ENCODE measurements at places on chromosomes 11 and 22.

DNA sequence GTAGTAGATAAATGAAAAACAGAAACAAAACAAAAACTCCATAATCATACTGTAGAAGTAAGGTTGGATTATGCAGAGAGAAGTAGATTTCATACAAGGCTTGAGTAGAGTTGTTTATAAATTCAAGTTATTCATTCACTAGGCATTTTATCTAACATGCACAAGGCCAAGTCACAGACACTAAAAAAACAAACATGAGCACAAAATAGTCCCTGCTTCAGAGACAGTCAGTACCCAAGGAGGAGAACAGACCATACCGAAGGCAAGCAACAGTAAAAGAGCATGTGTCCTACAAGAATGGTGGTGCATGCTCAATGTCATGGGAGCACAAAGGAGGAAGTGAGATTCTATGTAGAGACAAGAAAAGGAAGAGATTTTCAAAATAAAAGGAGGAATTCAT lies 796.5 kb upstream of the LRRC4C start:
- DNase-seq, result no peak

DNA sequence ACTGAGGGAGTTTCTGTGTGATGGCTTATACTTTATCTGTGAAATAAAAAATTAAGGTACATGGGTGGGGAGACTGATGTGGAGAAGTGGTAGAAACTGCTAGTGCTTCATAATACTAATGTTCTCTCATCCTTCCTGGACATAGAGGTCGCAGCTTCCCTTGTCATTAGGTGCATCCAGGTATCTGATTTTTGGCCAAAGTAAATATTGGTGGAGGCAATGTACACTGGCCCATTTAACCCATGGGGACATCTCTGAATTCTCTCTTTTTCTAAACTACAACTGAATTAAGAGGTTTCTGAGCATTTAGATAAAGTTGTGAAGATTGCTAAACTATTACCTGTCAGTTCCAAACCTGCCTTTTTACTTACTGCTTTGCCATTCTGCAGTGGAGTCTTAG lies 140.9 kb upstream of the CHORDC1 start:
- DNase-seq, result no peak

DNA sequence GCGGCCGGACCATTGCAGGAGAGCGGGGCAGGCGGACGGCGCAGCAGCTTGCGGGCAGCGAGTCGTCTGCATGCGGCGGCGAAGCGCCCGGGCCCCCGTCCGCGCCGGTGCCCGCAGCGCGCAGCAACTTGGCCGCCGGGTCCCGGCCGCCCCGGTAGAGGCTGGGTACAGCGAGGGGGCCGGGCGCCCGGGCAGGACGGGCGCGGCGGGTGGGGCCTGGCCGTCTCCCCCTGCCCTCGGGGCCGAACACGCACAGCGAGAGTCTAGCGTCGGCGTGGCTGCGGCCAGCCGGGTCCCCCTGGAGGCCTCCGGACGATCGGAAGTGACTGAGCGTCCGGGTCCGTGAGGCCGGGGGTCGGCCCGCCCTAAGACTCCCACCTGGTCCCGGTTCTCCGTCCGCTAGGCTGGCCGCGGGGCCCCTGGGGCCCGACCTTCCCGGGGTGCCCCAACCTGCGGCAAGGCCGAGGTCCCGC lies 775 bp upstream of the TRABD start:
- DNase-seq, result no peak

DNA sequence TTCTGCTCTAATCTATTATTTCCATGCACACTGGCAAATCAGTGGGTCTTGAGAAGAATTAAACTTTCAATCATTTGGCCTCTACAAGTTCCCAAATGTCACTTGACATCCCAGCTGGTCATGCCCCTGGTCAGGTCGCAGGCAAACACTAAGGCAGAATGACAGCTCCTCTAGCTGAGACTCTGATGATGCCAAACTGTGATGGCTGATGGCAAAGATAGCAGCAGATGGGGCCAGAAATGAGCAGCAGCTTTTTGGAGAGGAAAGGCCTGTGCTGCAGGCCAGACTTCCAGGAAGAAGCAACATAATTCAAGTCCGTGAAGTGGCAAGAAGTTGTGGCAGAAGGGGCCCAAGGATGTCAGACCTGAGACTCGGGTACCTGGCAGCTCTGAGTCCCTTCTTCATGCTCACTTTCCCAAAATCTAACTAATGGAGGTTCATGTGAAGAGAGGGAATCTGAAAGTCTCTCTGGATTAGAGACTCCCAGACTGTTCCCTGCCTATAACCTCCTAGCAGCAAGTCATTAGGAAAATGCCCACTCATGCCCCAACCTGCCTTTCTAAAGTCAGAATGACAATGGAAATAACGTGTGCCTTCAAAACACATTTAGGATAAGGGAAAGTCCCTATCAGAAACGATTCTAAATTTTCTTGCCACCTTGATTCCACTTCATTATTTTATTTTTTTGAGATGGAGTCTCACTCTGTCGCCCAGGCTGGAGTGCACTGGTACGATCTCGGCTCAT lies 9.4 kb upstream of the PMM1 start:
- no peak for DNase-seq

GRCh38 chr22:37627545-37627944 lies 11.9 kb upstream of the SH3BP1 start:
- DNase-seq, result no peak

DNA sequence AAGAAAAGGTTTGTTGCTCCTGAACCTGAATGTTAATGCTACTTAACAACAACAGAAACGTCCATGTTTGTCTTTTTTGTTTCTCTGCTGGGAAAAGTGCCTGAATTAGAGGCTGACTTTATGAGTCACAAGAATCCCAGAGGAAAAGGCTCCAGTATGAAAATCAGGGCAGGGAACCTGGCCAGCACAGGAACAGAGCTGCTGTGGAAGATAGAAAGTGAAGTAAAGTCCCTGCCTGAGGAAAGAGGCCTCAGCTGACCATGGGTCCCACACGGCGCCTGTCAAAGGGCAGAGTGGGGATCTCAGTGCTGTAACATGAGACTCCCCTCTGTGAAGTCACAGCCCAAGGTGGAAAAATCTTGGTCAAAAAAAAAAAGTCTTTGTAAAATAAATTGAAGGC lies 632.3 kb upstream of the CCDC90B start:
- no peak for DNase-seq

GRCh38 chr11:31218847-31219246 lies 150.7 kb downstream of the DCDC1 start:
- no peak for DNase-seq

- peak; percentile 93 for DNase-seq
Observed at GRCh38 chr11:14643697-14644225, at the start of gene PDE3B. TSS of gene PDE3B (plus strand) at chr11:14643804. CDS start at chr11:14644076, 272 bp downstream.

- peak; percentile 89 for DNase-seq
Observed at GRCh38 chr11:122393209-122393860, 262.2 kb upstream of the UBASH3B start.

DNA sequence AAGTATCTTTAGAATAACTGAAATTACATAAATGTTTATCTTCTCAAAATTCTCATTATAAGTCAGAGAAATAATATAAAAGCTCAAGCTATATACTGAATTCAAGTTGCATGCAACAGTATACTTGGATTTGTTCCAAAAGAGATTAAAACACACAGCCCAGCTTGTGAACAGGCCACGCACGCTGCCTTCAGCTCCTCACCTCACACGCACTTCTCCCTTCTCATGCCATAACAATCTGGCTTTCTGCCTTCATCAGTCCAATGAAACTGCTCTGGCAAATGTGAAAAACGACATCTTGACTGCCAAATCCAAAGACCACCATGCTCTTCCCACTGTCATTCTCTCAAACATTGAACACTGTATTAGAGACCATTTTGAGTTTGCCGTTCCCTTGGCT lies 22.1 kb downstream of the ATP6V1E1 start:
- no peak for DNase-seq

GRCh38 chr11:49208006-49208721 lies at the start of gene FOLH1:
TSS of gene FOLH1 (minus strand) at chr11:49208602. CDS start at chr11:49208409, 193 bp downstream.
- no peak for DNase-seq

- DNase-seq, result peak; percentile 75
Observed at GRCh38 chr22:46070215-46070802, 80.0 kb upstream of the PPARA start.

Measured in NB4 (cell line).